ENCODE measurements at places on chromosomes 16 and 17.

DNA sequence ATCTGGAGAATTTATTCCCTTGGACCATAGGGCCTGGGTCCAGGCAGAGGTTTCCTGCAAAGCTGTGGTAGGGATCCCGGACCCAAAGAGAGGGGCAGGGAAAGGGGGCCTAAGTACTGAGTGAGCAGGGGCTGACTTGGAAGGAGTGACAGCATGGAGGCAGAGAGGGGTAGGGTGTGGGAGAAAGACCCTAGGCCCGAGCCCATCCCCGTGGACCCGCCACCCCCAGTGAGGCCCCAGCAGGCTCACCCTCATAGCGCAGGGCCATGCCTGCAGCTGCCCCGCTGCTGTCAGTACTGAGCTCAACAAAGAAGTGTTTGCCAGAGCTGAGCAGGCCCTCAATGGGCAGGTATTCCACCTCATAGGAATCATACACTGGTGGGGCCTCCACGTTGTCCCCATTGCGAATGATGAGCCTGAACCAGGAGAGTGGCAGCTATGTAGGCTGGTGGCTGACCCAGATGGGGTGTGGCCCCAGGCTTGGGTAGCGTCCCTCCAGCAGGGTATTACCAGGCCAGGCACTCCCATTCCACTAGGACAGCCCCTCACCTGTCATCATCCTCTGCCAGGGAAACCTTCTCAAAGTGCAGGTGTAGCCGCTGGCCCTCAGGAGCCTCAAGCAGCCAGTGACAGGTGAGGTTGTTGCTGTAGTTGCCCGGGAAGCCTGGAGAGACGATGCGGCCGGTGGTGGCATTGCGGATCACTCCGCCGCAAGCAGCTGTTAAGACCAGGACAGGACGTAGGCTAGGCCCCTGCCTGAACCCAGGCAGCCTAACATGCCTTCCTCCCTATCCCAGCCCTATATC lies 9.1 kb upstream of the PHF12 start:
- no peak for DNase-seq

- DNase-seq = peak; percentile 71
Observed at GRCh38 chr17:8225813-8226535, 15.6 kb upstream of the AURKB start.

DNA sequence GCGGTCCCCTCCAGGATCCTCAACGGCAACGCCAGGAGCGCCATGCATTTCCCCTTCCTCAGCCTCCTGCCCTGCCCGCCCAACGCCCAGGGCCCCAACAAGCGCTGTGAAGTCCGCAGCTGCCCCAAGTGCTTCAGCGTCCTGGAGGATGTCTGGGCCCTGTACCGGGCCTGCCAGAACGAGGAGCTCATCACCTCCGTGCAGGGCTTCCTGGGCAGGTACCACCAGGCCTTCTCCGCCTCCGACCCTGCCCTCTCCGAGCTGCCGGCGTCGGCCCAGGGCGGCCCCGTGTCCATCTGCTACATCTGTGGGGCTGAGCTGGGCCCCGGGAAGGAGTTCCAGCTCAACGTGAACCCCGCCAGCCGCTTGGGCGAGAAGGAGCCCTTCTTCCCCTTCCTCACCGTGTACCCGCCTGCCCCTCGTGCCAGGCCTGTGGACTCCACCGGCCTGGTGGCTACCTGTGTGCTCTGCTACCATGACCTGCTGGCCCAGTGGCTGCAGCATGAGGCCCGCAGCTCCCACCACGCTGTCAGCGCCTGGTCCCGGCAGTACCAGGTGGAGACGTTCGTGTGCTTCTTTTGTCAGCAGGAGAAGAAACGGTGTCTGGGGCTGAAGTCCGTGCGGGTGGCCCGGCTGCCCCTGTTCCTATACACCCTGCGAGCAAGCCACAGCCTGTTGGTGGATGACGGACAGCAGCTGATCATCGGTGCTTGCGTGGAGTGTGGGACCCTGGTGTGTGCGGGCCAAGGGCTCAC lies 58.9 kb upstream of the CIBAR2 start:
- DNase-seq = no peak

- DNase-seq = no peak
Observed at GRCh38 chr17:40796846-40797245, 2.9 kb downstream of the KRT28 start.

DNA sequence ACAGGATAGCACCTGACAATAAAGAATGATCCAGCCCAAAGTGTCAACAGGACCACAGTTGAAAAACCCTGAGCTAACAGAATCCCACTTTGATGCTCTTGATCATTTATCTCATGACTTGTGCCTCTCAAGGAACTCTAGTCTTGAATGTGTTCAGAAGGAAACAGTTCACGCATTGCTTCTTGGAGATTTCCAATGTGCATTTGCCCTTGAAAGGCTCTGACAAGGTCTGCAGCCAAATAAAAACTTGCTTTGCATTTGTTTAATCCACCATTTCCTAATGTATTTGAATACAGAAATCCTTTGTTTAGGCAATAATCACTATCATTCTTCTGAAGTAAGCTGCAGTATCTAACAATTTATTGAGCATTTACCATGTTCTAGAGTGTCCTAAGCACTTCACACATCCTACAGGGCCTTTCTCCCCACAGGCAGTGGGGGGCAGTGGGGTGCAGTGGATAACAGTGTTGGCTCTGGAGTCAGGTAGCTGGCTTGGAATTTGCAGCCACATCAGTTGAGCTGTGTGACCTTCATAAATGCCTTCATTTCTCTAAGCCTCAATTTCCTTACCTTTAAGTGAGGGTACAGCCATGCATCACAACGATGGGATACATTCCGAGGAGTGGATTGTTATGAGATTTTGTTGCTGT lies 239.7 kb downstream of the XYLT1 start:
- no peak for DNase-seq

- DNase-seq = no peak
Observed at GRCh38 chr16:85556456-85557082, 56.6 kb upstream of the GSE1 start.

DNA sequence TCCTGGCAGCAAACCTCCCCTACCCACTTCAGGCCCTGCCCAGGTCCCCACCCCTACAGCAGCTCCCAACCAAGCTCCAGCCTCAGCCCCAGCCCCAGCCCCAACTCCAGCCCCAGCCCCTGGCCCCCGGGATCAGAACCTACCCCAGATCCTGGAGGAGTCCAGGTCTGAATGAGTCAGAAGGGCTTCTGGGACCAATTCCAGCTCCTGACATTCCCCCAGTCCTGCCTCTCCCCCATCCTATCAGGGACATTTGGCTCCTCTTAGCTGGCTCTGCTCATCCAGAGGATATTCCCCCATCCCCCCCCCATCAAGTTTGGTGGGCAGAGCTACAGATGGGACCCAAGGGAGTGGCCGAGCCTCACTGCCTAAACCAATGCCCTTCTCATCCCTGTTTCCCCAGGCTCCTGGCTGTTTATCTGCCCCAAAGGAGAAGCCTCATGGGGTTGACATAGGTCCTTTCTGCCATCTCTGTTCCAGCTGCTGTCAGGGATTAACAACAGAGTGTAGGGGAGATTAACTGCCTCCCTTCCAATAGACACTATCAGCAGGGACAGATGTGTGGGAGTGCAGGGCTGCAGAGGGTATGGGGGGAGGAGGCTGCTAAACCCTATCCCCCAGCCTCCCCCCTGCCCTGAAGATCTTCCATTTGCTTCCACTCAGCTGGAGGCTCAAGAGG lies 16.5 kb downstream of the CNTNAP1 start:
- no peak for DNase-seq
